T-helper 1 cell (primary cell): ENCODE measurements at places on chromosomes 6 and 20.

- no peak for DNase-seq
Measured at GRCh38 chr20:53354314-53354713, 239.3 kb downstream of the ZNF217 start.

DNA sequence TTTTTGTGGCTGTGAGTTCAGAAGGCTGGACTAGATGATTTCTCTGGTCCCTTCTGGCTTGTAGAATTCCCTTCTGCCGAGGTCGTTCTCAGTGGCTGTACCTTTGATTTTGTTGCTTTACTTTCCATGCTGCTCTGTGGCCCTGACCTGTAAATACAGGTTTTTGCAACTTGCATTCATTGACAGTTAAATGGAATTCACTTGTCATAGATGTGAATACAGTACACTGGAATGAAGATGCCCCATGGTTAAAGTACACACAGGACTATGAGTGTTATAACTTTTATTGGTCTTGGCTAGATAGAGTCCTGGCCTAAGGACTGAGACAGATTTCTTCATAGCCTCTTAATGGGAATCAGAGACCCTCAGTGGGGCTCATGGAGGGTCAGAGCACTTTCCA, 12.9 kb upstream of the EFCAB8 start:
- no peak for DNase-seq

DNA sequence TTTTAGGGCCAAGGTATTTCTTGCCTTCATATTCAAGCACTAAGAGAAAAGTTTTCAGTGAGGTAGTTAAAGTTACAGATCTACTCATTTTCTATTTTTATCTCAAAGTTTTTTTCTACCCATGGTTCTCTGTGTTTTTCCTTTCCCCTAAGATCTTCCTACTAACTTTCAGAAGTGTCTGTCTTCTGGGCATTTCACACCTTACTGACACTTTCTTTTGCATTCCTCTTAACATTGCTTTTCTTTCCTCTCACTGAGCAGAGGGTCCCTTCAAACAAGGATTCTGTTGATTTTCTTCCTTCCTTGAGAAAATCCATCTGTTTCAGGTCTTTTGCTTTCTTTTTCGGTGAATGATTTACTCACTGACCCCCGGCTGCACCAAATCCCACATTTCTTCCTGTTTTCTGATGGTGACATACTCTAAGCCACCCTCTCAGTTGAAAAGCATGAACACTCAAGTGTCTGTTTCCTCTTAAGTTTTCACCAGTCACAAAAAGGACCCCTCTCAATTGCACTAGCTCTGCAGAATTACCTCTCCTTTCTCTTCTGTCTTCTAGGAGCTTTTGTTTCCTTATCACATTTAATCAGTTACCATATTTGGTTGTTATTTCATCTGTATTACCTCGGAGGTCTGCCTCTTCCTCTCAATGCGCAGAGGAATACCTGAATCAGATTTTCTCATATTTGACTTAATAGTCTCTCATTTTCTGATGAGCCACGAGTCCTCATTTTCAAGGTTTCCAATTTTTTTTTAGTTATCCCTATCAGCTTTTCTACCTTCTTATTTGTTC, 73.5 kb upstream of the RNF217 start:
- no peak for DNase-seq

DNA sequence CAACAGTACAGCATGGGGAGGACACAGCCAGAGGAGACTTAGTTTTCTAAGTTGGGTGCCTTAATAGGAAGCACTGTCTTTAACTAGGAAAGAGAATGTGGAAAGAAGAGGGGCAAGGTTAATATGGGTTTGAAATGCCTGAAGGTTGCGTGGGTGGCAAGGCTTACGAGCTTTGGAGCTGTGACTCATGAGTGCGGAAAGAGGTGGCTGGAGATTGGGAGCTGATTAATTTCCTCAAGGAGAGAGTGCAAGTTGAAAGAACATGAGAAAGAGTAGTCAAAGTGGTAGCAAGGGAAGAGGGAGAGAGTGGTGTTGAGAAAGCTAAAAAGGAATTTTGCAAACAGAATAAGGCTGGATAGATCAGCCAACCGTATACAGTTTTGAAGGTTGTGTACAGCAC, 315.1 kb upstream of the PRND start:
- no peak for DNase-seq

- no peak for DNase-seq
Measured at GRCh38 chr6:56168596-56168995, 78.8 kb downstream of the COL21A1 start.

DNA sequence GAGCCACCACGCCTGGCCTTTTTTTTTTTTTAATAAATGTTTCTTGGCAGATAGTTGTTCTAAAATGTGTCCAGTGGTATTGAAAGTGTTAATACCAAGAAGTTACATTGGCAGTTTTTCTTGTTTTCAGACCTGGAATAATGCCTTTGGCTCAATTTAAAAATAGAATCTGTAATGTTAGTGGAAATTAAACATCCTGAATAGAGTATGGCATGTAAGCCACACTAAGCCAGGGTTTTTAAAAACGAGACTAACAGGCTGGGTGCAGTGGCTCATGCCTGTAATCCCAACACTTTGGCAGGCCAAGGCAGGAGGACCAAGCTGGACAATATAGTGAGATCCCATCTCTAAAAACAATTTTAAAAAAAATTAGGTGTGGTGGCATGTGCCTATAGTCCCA, 25.3 kb downstream of the MCM8 start:
- DNase-seq: no peak

DNA sequence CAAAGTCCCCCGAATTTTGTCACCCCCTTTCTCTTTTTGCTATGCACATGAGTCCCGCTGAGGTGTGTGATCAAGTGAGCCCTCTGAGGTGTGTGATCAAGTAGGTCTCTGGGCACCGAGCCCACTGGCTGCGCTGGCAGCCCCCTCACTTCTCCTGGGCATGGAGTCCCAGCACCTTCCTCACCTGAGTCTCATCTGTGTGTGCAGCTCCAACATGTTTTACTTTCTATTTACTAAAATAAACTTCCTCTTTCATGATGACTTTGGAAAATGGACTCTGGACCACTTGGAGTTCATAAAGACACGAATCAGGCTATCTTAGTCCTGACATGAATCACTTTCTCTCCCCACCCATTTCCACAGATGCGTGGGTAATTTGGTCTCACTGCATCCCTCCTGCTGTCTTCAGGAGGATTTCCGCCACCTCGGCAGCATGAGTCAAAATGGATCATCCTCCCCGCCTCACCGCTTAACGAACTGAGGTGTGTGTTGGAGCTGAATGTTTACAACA, 39.8 kb downstream of the PRDM1 start:
- DNase-seq: no peak

GRCh38 chr20:16004108-16004854, 569.0 kb downstream of the KIF16B start:
- no peak for DNase-seq

DNA sequence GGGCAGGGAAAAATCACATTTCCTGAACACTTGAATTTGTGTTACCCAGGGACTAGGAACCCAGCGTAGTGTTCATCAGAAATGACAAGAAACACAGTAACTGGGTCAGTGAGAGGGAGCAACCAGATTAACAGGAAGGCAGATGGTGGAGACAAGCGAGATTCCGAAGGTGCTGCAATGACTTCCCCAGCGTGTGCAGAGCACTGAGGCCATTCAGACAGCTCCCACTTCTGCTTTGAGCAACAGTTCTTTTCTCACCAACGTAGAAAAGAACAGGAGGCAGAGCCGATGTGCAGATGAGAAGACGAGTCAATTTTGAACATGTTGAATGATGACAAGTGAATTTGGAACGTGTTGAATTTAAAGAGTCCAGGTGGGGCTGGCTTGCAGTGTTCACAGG, 63.1 kb upstream of the IFNGR1 start:
- DNase-seq: no peak

- DNase-seq: peak; percentile 8
Measured at GRCh38 chr20:37804584-37805566, 98.1 kb upstream of the VSTM2L start.

DNA sequence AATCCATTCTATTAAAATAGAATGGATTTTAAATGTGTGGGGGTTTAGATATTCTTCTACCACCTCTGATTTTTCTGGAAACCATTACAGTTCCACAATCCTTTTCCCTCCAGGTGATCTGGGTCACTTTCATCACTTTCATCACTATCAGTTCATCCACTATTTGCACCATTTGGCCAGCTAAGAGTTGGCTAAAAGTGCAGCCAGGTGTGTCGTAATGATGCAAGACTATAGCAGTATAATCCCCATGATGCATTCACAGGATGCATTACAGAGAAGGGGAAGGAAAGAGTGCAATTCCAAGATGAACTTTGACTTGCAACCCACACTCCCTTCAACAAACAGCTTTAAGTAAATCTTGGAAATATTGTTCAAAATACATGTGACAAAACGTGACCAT, 4.9 kb downstream of the FUCA2 start:
- DNase-seq: no peak

- DNase-seq: peak; percentile 19
Measured at GRCh38 chr20:38870733-38871559, 55.3 kb upstream of the FAM83D start.

- DNase-seq: no peak
Measured at GRCh38 chr6:53956068-53956711, 155.1 kb upstream of the MLIP start.

DNA sequence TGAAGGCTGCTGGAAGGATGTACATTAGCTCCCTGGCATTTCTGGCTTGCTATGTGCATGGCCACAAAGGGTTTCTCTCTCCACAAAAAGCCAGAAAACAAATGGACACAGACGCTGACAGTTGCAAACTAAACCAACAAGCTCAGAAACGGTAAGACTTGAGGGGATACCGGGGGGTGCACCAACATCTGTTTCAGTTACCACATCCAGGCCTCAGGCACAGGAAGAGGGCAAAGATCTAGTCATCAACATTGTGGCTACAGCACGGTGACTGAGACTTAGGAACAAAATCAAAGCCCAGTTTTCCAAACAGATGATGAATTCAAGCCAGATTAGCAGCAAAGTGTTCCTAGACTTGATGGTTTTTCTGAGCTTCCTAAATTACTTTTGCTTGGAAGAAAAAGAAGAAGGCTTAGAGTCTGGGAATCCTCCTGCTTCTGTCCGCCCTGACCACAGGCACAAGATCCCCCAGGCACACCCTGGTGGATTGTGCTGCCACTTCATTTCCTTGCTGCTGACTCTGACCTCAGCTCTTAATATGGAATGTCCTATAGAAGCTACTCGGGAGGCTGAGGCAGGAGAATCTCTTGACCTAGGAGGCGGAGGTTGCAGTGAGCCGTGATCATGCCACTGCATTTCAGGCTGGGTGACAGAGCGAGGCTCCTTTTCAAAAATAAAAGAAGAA, 54.2 kb upstream of the ADGRF1 start:
- no peak for DNase-seq

GRCh38 chr20:38141204-38141888, 23.7 kb downstream of the TGM2 start:
- DNase-seq: no peak

DNA sequence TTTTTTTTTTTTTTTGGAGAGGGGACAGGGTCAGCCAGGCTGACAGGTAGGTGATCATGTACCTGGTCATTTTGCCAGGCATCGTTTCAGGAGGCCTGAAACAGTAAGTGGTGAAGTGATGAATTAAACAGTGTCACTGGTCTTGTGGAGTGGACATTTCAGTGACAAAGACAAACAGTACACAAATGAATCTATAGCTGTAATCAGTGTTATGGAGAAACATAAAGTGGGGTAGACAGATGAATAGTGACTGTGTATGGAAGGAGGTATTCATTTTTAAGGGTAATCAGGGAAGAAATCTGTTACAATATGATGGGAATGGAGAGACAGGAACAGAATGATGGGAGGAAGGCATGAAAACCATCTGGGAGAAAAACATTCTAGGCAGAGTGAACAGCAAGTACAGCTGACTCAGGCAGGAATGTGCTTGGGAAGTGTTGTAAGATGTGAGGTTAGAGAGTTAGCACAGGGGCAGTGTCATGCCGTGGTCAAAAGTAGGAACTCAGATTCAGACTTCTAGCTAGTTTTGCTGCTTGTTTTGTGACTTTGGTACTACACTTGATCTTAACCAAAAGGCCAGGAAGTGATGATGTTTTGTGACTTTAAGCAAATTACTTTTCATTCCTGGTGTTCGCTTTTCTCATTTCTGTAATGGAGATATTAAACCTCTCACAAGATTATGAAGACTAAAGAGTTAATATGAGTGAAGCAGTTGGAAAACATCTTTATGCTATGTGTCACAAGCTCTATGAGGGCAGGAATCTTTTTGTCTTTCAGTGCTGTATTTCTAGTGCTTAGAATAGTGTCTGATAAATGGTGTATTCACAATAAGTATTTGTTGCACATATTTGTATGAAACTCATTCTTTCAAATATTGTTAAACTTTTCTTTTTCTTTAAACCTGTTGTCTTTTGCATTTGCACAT, 43.4 kb downstream of the QKI start:
- no peak for DNase-seq

DNA sequence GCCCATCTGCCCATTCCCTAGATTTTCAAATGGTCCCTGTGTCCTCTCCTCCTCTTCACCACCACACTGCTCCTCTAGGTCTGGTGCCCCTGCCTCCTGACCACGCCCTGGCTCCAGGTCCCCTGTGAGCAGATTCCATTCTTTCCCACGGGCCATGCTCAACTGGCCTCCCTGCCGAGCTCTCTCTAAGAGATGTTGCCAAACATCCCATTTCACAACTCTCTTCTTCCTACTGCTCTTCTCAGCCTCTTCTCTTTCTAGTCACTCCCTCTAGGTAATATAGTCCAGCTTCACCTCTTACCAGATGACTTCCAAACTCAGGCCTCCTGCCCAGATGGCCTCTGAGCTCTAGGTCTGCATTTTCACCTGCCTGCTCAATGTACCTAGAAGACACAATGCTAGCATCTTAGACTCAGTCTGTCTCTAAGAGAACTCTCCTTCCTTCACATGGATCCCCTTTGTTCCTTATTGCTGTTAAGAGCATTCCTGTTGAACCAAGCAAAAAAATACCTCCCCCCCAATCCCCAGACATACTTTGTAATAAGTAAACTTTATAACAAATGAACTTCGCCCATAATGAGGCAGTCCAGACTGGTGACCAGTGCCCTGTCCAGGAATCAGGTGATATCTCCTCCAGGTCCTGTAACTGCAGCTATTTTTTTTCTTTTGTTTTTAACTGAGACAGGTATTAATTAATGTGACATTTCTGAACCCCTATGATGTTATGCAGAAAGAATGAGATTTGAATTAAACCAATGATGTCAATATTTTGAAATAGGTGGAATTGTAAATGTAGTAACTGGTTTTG, 79.0 kb downstream of the LYRM4 start:
- no peak for DNase-seq

DNA sequence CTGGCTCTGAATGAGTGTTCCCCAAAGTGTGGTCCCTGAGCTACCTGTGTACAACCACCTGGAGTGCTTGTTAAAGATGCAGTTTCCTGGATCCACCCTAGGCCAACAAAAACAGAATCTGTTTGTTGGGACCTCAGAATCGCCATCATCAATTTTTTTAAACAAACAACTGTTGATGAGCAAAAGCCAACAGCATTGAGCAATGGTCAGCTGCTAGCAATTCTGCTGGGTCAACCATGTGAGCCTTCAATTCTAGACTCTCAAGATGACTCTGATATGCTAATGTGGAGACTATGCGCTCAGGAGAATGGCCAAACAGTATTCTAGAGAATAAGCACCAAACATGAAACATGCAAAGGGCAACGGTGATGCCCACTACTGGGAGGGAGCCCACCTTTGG, 64.4 kb upstream of the IYD start:
- DNase-seq: no peak
